ENCODE measurements at places on chromosomes 4 and X. TPM values are rescaled to one million over a fixed set of nuclear protein-coding genes. Genes with fewer than 3 reads are reported as not detected.

GRCh38 chrX:1093586-1094421, 118.6 kb downstream of the CRLF2 start:
- no peak overlapping the region for H3K4me3 ChIP-seq
- DNase-seq = no peak
- H3K4me1 ChIP-seq = no peaks in the 10 kb centered on the region
- H3K27me3 ChIP-seq = no peaks in the 10 kb centered on the region
- no peak overlapping the region for H3K27ac ChIP-seq
- no peaks in the 10 kb centered on the region for H3K36me3 ChIP-seq

DNA sequence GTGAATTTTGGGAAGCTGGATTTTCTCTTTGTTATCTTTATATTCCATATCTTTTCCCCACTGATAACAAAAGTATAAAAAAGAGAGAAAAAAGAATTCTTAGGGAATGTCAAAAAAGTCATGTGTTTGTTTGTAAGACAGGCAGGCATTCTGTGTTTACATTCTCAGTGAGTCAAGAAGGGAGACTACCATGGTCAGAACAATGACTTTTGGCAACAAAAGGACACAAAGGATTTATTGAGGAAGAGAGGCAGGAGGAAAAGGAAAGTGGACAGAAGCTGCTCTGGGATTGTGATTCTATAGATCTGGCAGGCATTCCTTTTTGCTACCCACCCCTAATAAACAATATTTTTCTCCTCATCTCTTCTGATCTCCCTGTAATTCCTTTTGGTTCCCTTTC, 5.9 kb upstream of the ANK2 start:
- no peaks in the 10 kb centered on the region for H3K36me3 ChIP-seq
- no peaks in the 10 kb centered on the region for H3K4me1 ChIP-seq
- H3K27me3 ChIP-seq = no peaks in the 10 kb centered on the region
- DNase-seq = no peak
- no peak overlapping the region for H3K4me3 ChIP-seq

- H3K36me3 ChIP-seq = no peaks in the 10 kb centered on the region
- no peak overlapping the region for H3K27ac ChIP-seq
- peaks cover 2% of the 10 kb centered on the region for H3K4me1 ChIP-seq
- no peaks in the 10 kb centered on the region for H3K27me3 ChIP-seq
Measured at GRCh38 chr4:140170299-140170698, 16.3 kb upstream of the MAML3 start.

- H3K27me3 ChIP-seq = no peaks in the 10 kb centered on the region
- no peaks in the 10 kb centered on the region for H3K36me3 ChIP-seq
- H3K27ac ChIP-seq = no peak overlapping the region
Measured at GRCh38 chr4:127244515-127244914, 388.2 kb upstream of the INTU start.

DNA sequence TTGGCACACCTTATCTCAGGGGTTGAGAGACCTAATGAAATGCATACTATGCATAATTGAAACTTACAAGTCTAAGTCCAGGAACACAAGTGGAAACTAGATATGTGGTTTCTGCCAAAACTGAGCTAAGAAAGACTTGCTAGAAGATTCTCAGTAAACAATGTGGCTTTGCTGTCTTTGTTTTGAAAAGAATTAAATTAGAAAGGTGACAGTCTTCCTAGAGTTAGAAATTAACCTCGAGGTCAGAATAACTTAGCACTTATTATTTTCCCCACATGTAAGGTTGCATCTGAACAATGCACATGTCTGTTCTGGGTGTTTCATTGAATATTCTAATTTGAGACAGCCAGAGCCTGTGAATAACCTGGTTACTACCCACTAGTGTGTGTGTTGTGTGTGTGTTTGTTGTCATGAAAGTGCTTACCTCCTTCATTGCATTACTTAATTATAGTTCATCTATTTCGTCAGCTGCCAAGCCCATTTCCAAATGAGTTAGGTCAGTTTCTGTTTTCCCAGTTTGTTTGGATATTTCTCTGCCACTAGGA, 1.5 kb downstream of the EREG start:
- no peaks in the 10 kb centered on the region for H3K36me3 ChIP-seq
- no peak overlapping the region for H3K4me3 ChIP-seq
- no peaks in the 10 kb centered on the region for H3K27me3 ChIP-seq
- peaks cover 11% of the 10 kb centered on the region for H3K4me1 ChIP-seq
- DNase-seq = no peak
- no peak overlapping the region for H3K27ac ChIP-seq

GRCh38 chr4:164204434-164204833, 549.5 kb upstream of the SMIM31 start:
- no peak overlapping the region for H3K4me3 ChIP-seq
- H3K36me3 ChIP-seq = no peaks in the 10 kb centered on the region
- peaks cover 14% of the 10 kb centered on the region for H3K4me1 ChIP-seq
- H3K27ac ChIP-seq = peak overlapping the region; percentile 71
- DNase-seq = peak; percentile 96

GRCh38 chrX:11791090-11791489, 33.1 kb downstream of the MSL3 start:
- no peak overlapping the region for H3K27ac ChIP-seq
- H3K36me3 ChIP-seq = no peaks in the 10 kb centered on the region
- H3K4me1 ChIP-seq = no peaks in the 10 kb centered on the region
- DNase-seq = no peak
- no peaks in the 10 kb centered on the region for H3K27me3 ChIP-seq

DNA sequence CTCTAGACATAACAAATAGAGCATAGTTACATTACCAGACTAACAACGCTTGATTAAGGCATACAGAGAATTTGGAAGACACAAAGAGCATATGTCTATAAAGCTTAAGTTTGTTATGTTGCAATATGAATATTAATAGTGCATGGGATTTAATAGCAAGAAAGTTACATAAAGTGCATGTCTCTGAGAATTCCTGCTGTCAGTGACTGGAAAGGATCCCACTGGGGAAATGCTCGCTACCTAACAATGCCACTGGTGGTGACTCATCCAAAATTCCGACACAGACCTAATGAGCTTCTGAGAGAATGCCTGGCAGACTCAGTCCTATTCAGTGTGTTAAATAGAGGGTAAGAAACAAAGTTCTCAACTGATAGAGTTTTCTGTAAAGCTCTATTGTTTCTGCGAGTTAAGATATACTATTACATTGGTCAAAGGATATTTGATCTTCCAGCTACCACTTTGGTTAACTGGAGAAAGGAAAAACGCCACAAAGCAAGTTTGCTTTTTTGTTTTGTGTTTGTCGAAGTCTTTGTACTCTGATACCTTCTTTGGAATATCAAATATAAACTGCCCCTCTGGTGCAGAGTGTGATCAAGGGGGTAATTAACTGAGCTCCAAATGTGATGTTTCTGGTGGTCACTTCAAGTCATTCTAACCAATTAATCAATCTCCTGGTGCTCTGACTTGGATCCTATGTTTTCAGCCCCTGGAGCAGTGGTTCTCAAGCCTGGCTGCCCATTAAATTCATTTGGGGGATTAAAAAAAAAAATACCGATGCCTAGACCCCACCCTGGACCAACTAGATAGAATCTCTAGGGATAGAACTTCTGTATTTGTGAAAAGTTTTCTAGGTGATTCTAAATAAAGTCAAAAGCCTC, 107.9 kb downstream of the PALLD start:
- H3K27me3 ChIP-seq = no peaks in the 10 kb centered on the region
- H3K27ac ChIP-seq = peak overlapping the region; percentile 82

- peak; percentile 76 for DNase-seq
- H3K27ac ChIP-seq = peak overlapping the region; percentile 16
- H3K4me1 ChIP-seq = peaks cover 17% of the 10 kb centered on the region
- no peak overlapping the region for H3K4me3 ChIP-seq
Measured at GRCh38 chr4:139919521-139919920, 234.5 kb downstream of the MAML3 start.

DNA sequence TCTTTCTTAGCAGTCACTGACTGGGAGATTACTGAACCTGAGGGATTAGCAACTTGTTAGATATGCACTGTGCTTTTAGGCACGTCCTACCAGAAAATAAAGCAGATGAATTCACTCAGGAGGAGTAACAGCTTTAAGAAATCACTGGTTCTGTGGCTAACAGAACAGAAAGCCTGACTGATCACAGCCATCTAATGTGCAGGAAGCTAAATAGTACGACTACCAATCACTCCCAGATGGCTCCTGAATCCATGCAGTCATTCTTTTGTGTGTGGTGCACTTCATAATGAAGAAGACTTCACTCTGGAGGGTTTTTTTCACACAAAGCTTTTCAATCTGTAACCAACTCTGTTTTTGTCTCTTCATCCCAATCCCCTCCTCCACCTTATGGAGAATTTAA, 305.3 kb upstream of the INTU start:
- no peak for DNase-seq
- H3K27ac ChIP-seq = no peak overlapping the region
- H3K4me1 ChIP-seq = no peaks in the 10 kb centered on the region

- H3K4me1 ChIP-seq = peaks cover 7% of the 10 kb centered on the region
- no peak overlapping the region for H3K4me3 ChIP-seq
- no peak overlapping the region for H3K27ac ChIP-seq
- H3K27me3 ChIP-seq = no peaks in the 10 kb centered on the region
- H3K36me3 ChIP-seq = no peaks in the 10 kb centered on the region
- peak; percentile 59 for DNase-seq
Measured at GRCh38 chrX:68440940-68441339, 7.6 kb upstream of the OPHN1 start.

DNA sequence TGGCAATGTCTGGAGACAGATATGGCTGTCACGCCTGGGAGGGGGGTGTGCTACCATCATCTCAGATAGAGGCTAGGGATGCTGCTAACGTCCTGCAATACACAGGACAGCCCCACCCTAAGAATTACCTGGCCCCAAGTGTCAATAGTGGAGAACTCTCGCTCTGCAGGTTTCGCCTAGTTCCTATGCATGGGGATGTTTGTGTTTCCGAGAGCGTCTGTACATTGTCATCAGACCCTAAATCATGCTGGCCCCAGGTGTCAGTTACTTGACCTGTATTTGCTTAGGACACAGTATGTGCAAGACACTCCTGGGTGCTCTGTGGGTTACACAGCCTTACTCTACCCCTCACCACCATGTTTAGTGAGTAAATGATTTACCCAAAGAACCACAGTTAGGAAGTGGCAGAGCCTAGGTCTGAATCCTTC, 90.8 kb downstream of the AFF1 start:
- H3K4me3 ChIP-seq = no peak overlapping the region
- no peaks in the 10 kb centered on the region for H3K27me3 ChIP-seq
- no peak for DNase-seq
- peaks cover 2% of the 10 kb centered on the region for H3K4me1 ChIP-seq

- H3K4me1 ChIP-seq = no peaks in the 10 kb centered on the region
- DNase-seq = no peak
- H3K27me3 ChIP-seq = no peaks in the 10 kb centered on the region
- H3K4me3 ChIP-seq = no peak overlapping the region
- no peak overlapping the region for H3K27ac ChIP-seq
- H3K36me3 ChIP-seq = no peaks in the 10 kb centered on the region
Measured at GRCh38 chr4:150207871-150208270, 129.6 kb downstream of the DCLK2 start.

The FAM47A gene
- total RNA-seq = not detected

The SMR3B gene
- total RNA-seq = not detected

The PDCL2 gene
- not detected for total RNA-seq

The DRD5 gene
- total RNA-seq = not detected

The ZNF41 gene
- 5.7 TPM for total RNA-seq

The SPATA18 gene
- total RNA-seq = 19.0 TPM

The F8A1 gene
- total RNA-seq = 25.6 TPM
